ENCODE measurements at places on chromosomes 4 and X.

DNA sequence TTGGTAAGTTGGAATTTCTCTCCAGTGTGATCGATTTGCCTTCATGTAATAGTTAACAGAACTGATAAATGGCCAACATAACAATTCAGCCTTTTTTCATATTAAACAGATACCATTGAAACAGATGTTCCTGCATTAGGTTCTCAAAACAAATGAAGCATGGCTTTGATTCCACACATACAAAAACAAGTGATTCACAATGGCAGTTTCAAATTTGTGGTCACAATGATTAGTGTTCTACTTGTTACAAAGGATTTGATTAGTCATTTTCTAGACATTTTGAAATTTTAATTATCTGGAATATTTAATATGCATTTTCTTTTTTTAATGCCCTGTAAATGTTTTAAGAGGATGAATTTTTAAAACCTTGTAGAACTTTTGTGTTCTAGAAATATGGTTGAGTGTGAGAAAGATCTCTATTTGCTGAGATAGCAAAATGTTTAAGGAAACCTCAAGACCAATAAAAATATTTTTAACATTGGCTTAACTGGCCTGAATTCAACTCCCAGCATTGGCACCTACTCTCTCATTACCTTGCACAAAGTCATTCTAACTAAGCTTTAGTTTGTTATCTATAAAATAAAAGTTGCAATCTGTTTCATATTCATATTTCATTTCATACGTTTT is 18.9 kb upstream of the GLRA3 start:
- DNase-seq: no peak

DNA sequence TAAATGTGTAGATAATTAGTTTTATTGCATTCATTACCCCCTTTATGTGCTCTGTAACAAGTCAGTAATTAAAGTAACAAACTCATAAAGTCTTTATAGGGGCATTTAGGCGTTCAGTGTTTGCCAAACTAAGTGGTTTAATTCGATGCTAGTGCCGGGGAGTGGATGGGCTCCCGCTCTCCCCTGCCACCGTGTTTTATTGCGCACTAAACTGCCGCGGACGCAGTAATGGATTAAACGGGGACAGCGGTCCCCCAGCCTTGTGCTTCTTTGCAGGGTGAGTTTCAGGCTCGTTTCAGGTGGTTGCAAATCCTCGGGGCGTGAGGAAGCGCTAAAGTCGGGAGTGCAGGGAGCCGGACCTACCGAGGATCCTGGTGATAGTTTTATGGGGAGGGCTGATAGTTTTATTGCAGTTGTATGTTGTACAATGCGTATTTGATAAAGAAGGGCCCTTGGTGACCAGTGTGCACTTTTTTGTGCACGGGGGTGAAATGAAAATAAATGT is 1.6 kb upstream of the PHOX2B start:
- no peak for DNase-seq

DNA sequence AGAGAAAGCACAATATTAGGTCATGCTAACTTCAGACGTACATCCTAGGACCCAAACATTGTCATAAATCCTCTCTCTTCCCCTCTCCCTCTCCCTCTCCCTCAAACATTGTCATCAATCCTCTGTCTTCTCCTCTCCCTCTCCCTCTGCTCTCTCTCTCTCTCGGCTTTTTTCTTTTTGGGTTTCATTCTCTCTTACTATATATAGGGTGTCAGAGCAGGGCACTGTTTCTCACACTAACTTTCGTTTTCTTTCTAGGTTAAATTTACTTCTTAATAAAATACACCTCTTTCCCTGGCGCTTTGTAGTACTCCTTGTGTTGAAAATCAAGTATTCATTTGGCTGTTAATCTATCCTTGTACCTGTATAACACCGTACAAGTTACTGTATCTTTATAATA is 37.0 kb upstream of the HERC5 start:
- DNase-seq: no peak

- DNase-seq: no peak
These were observed 311.7 kb upstream of the HTR2C start for GRCh38 chrX:114272096-114272686.

- DNase-seq: no peak
These were observed 29.2 kb downstream of the SLAIN2 start for GRCh38 chr4:48370260-48371134.

- no peak for DNase-seq
These were observed 255 bp upstream of the CNOT6L start for GRCh38 chr4:77819404-77819842.

DNA sequence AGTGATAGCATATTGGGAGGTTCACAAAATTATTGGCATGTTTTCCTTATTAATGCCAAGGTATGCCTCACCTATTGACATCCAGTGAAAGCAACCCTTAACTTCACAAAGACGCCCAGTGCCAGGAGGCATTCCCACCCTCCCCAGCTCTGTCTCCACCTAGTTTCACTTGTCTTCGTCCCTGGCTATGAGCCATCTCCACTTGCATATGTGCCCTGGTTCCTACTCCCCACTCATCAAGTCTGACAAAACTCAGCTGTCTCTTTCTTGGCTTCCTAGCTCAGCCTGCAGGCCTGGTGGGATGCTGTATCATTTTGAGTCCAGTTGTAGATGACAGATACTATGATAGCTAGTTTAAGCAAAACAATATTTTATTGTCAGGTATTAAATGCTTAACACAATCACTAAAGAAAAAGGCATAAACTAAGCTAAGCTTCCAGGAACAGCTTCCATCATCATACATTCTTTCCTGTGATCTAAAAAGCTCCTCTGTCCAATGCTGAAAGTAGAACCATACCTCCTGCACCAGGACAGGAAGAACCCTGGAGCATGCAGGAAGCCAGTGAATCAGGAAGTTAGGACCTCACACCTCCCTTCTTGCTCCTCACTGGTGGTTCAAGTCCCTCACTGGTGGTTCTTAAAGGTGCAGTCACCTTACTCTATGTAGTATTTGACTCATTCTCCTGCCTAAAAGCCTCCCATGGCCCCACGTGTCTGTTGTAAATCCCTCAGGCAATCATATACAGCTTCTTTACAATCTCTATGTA is 410.3 kb upstream of the RASGEF1B start:
- DNase-seq: no peak
